GM10248 (cell line): ENCODE measurements at places on chromosomes 11 and 22.

GRCh38 chr22:38338772-38339379 is 21.6 kb upstream of the CSNK1E start:
- DNase-seq, result no peak

GRCh38 chr11:45945397-45945999 is 23.0 kb downstream of the LARGE2 start:
- DNase-seq, result no peak

DNA sequence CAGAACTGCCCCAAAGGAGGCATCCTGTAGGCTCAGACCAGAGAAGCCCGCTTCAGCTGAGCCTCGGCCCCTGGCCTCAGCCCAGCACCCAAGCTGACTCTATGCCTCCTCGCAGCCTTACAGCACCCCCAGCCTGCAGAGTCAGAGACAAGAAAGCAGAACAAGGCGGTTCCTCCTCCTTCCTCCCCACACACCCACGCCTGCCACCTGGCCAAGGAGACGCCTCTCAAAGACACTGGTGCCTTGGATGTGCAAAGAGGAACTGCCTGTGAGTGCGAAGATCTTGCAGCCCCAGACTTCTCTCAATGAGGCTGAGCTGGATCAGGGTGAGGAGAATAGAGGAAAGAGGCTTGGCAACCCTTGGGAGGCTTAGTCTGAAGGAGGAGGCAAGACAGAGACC is 60.2 kb downstream of the PDE2A start:
- peak; percentile 87 for DNase-seq

GRCh38 chr22:21758091-21758864 is 22.7 kb upstream of the YPEL1 start:
- no peak for DNase-seq

GRCh38 chr22:29253561-29254285 is 14.1 kb downstream of the RHBDD3 start:
- no peak for DNase-seq

- no peak for DNase-seq
Measured at GRCh38 chr11:105208019-105208418, 68.5 kb upstream of the CARD18 start.

- DNase-seq, result no peak
Measured at GRCh38 chr11:93587858-93588581, 44.8 kb upstream of the SMCO4 start.

DNA sequence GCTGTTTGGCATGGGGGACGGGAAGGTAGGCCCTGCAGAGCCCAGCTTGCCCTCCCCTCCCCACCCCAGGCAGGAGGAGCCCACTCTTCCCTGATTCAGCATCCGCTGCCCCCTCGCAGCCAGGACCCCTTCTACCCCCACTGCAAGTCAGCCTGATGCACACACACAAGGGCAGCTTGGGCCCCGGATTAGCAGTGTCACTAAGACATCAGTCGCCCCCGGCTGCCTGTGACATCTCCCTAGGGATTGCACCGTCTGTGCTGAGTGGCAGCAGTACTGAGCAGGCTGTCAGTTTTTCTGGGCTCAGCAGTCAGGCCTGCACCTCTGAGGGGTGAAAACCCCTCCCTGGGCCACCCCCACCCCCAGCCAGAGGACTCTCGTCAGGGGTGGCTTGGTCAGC is 30.4 kb upstream of the SYT7 start:
- no peak for DNase-seq

GRCh38 chr11:104254347-104254746 is 90.4 kb upstream of the PDGFD start:
- DNase-seq, result peak; percentile 18

- no peak for DNase-seq
Measured at GRCh38 chr11:2459016-2459725, 14.4 kb downstream of the KCNQ1 start.

GRCh38 chr11:108586600-108586999 is 7.0 kb downstream of the EXPH5 start:
- no peak for DNase-seq

- DNase-seq, result no peak
Measured at GRCh38 chr11:69470301-69470700, 11.2 kb upstream of the LINC01488 start.

GRCh38 chr11:69868871-69869270 is 49.7 kb upstream of the FGF3 start:
- DNase-seq, result no peak

DNA sequence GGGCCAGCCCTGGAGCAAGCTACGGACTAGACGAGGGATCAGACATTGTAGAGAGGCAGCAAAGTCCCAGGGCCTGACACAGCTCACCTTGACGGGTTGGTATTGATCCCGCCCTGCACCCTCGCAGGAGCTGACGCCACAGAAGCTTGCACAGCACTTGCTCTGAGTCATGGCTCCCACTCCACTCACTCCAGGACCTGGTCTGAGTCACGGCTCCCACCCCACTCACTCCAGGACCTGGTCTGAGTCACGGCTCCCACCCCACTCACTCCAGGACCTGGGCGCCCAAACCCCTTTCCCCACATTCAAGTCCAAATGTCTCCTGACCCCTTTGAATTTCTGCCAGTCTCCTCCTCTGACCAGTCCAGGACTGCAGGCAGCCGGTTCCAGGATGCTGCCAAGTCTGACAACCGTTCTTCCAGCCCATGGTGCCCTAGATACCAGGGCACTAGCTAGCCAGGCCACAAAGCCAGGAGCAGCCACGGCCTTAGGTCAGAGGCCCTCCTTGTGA is 6.0 kb upstream of the PNPLA5 start:
- no peak for DNase-seq

GRCh38 chr22:49168219-49168813 is 659.4 kb downstream of the BRD1 start:
- no peak for DNase-seq

- DNase-seq, result peak; percentile 31
Measured at GRCh38 chr11:55658031-55658573, 3.9 kb upstream of the OR4C6 start.

DNA sequence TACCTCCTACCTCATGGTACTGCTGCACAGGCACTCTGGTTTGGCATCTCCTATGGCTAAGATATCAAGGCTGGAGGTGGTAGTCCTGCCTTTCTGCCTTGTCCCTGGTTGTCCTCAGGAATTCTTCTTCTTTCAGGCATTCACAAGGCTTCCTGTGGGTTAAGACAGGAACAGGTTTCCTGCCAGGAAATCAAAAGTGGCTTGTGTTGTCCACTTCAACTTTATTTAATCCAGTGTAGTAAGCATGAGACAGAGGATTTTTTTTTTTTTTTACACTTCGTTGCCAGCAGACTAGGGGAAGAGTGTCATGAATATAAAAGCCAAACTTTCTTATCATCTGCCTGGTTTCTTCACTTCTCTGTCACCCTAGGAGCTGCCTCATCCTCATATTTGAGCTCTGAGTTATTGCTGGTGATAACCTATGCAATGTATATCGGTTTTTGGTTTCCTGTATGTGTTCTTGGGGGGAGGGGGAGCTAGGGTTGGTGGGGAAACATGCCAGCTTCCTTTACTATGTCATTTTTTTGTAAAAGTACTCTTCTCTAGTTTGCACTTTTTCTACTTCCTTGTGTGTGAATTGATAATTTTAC is 50.2 kb downstream of the XKR3 start:
- DNase-seq, result no peak

GRCh38 chr11:26035696-26036095 is 296.2 kb upstream of the ANO3 start:
- DNase-seq, result no peak

- no peak for DNase-seq
Measured at GRCh38 chr11:105328061-105328460, 188.5 kb upstream of the CARD18 start.

DNA sequence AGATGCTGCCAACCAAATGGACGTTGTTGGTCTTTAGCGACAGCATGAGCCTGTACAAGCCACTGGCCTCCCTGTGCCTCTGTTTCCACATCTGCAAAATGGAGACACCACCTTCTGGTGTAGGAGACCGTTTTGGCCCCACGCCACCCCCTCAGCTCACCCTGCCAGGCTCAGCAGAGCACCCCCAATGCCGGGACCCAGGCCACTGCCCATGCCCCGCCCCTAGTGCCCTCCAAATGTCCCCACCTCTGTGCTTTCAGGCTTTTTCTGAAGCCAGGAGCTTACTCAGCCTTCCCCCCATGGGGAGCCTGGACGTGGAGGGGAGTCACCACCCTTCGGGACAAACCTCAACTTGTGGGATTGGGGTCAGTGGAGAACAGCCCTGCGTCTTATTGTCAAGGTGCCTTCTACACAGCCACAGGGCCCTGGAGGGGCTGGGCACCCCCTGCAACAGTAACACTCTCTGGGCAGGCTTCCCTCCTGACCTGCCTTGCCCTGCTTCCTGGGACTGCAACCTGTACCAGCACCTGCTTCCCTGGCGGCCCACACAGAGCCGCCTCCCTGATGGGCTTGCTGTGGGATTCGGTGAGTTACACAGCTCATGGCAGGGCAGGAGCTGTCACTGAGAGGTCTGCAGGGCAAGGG is 24.6 kb upstream of the RTL6 start:
- DNase-seq, result no peak

DNA sequence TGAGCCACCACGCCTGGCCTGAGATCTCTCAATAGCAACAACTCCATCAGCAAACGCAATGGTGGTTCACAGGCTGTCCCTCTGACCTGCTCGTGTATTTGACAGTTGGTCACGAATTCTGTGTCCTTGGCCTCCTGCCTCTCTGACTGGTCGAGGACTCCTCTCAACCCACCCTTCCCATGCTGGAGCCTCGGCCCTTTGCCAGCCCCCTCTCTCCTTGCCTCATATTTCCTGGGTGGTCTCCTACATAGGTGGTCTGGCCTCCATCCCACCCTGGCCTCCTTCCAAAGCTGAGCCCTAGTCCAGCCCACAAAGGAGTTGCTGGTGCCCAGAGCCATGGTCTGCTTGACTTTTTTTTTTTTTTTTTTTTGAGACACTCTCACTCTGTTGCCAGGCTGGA is 11.4 kb upstream of the A4GALT start:
- DNase-seq, result no peak

- DNase-seq, result no peak
Measured at GRCh38 chr22:49633010-49633324, 194.7 kb downstream of the BRD1 start.

DNA sequence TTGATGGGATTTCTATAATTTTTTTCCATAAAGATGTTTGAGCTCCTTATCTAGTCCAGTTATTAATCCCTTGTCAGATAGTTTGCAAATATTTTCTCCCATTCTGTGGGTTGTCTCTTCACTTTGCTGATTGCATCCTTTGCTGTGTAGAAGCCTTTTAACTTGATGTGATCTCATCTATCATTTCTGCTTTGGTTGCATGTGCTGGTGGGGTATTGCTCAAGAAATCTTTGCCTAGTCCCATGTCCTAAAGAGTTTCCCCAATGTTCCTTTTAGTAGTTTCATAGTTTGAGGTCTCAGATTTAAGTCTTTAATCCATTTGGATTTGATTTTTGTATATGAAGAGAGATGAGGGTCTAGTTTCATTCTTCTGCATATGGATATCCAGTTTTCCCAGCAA is 1.7 kb upstream of the IL2RB start:
- no peak for DNase-seq

GRCh38 chr22:22022947-22023534 is 40.5 kb upstream of the TOP3B start:
- no peak for DNase-seq

GRCh38 chr11:99505831-99506230 is 485.1 kb downstream of the CNTN5 start:
- no peak for DNase-seq

- peak; percentile 62 for DNase-seq
Measured at GRCh38 chr22:20258584-20259326, 9.4 kb downstream of the RTN4R start.
